ENCODE measurements at places on chromosomes 1 and 21.

DNA sequence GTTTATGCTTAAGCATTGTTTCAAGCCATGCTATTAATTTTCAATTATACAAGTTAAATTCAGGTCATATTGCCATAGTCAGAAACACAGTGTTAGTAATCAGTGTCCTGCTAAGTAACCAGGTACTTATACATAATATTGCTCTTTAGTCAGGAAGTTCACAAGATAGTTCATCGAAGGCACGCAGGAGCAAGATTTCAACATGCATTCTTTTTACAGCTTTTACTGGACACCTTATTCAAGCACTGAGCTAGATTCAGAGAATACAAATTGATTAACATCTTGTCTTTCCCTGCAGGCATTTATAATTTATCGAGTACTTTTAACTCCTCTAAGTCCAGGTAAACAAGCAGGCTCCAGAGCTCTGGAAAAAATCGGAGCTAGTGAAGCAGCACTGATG lies 202.3 kb upstream of the BRINP3 start:
- no peak for DNase-seq

DNA sequence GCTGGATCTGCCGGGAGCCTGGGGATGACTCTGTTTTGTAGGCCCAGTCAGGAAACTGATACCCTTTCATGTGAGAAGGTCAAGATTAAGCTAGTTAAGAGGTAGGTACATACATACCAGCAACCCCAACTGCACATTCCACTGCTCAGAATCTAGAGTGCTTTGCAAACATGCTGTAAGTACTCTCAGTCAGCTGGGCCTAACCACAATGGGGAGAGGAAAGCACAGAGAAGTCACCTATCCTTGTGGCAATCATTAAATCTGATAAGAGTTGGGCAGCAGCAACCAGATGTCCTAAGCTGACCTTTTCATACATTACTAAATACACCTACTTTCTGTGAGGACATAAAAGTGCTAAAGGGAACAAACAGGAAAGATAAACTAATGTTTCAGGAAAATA lies 2.5 kb downstream of the ETV3 start:
- DNase-seq: no peak

GRCh38 chr21:29185633-29186032 lies 55.2 kb downstream of the MAP3K7CL start:
- DNase-seq: no peak

DNA sequence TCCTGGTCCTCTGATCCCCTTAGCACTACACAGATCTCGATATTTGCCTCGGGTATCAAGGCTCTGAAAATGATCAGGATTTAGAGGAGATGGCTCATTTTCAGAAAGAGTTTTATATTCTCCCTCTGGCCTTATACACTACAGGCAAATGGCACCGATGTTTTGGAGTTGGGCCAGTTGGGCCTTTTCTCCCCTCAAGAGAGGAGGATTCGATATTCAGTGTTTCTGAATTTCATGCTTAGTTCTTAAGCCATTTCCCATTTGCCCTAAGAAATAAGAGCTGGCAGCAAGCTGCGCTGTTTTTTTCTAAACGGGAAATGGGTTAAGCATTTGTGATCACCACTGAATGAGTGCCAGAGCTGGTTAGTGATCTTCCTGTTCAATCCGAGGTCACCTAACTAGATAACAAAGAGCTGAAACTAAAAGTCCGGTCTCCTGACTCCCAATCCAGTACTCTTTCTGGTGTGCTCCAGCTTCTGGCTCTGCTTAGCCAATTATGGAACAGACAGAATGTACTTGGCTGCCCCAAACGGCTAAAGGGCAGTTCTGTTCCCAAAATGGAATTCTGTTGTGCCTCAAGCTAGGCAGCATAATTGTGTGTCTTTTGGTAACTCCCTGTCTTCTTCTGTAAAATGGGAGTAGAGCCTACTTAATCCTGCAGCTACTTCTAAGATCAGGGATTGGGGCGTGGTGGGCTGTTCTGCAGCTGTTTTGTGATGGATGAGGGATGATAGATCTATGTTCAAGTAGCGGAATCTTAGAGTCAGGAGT lies 1.2 kb upstream of the CPT2 start:
- DNase-seq: no peak

GRCh38 chr1:93567255-93567918 lies 114.2 kb downstream of the BCAR3 start:
- no peak for DNase-seq

- peak; percentile 63 for DNase-seq
Observed at GRCh38 chr1:153652805-153653500, 5.5 kb upstream of the SNAPIN start.

- DNase-seq: no peak
Observed at GRCh38 chr1:66769512-66770229, 17.4 kb downstream of the DYNLT5 start.

DNA sequence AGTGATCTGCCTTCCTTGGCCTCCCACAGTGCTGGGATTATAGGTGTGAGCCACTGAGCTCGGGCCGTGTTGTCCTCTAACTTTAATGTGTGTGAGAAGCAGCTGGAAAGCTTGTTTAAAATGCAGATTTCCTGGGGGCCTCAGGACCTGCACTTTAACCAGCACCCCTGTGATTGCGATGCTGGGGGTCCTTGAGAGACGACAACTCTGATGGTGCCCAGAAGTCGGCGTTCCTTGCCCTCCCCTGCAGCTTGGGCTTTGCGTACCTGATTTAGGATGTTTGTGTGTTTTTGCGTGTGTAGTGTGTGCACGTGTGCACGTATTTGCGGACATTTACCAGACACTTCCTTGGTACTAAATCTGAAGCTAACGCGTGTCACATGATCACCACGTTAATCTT lies 10.9 kb downstream of the IFNGR2 start:
- no peak for DNase-seq

GRCh38 chr21:44416193-44416592 lies 39.1 kb upstream of the LRRC3 start:
- no peak for DNase-seq

DNA sequence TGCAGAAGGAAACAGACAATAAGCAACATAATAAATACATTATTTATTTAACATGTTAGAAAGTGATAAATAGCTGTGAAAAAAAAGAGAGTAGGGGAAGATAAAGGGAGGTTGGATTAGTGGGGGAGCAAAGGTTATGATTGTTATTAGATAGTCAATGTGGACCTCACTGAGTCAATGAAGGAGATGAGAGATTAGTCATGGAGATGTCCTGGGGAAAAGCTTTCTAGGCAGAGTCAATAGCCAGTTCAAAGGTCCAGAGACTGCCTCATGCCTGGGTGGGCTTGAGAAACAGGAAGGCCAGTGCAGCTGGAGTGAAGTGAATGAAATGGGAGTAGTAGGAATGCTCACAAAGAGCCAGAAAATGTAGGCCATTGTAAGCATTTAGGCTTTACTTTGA lies 187.1 kb upstream of the CACYBP start:
- no peak for DNase-seq

GRCh38 chr1:213998785-213999184 lies 11.0 kb downstream of the PROX1 start:
- DNase-seq: no peak

- no peak for DNase-seq
Observed at GRCh38 chr1:174028495-174028894, 6.3 kb upstream of the RC3H1 start.

DNA sequence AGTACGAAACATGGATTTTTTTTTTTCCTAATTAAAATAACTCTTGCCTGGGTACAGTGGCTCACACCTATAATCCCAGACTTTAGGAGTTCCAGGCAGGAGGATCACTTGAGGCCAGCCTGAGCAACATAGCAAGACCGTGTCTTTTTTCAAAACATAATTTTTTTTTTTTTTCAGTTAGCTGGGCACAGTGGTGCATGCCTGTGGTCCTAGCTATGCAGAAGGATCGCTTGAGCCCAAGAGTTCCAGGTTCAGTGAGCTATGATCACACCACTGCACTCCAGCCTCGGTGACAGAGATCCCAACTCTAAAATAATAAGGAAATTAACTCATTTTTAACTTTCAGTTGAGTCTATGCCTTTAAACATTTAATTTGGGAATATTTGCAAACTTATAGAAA lies 170.1 kb downstream of the NEK7 start:
- DNase-seq: no peak

DNA sequence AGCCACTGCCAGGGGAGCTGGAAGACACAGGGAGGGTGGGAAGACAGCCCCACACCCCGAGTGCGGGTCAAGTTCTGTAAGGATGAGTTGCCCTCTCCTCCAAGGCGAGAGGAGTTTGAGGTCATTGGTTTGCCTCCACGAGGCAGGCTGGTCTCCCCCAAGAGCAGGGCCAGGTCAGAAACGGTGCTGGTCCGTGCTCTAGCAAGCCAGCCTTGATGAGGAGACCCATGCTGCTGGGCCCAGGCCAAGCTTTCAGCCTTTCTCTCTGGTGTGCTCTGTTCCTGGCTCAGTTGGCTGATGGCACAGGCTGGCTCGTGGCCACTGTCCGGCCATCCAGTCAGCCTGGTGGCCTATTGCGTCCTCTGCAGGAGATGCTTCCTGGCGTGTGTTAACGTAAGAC lies 12.0 kb upstream of the PCBP3 start:
- DNase-seq: no peak
